Glomerular endothelial cell (primary cell): ENCODE measurements at places on chromosomes 7 and 10.

- peak; percentile 12 for DNase-seq
Observed at GRCh38 chr10:14327527-14327926, 3.2 kb downstream of the FRMD4A start.

DNA sequence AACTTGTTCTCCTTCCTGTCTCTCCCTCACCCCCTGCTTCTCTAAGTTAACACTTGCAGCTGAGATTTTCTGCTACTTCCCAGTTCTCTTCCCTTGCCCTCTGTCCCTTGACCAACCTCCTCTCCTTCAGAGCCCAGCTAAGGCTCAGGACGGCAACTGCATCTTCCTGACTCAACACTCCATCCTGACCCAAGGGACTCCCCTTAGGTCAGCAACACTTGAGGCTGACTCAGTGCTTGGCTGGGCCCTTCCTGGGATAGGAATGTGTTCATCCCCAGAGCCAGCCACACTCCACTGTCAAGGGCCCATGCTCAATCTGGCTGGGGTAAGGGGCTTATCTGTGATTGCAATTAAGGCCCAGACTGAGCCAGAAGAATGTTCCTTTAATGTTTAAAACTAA, 3.4 kb downstream of the CALHM2 start:
- DNase-seq: no peak

DNA sequence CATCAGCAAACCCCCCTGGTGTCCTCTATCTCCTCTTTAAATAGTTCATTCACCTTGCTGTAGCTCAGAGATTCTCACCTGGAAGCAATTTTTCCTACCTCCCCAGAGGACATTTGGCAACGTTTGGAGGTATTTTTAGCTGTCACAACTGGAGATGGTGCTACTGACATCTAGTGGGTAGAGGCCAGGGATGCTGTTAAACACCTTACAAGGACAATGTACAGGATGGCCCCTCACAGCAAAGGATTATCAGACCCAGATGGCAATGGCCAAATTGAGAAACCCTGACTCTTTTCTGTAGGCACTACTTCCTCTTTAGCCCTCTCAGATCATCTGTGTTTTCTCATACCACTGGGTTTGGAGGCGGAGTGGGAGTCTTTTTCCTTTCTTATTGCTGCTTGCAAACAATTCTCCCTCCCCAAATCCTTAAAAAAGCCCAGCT, 13.2 kb upstream of the TRA2A start:
- no peak for DNase-seq

GRCh38 chr10:120459185-120459584, 2.2 kb downstream of the PLPP4 start:
- DNase-seq: no peak

DNA sequence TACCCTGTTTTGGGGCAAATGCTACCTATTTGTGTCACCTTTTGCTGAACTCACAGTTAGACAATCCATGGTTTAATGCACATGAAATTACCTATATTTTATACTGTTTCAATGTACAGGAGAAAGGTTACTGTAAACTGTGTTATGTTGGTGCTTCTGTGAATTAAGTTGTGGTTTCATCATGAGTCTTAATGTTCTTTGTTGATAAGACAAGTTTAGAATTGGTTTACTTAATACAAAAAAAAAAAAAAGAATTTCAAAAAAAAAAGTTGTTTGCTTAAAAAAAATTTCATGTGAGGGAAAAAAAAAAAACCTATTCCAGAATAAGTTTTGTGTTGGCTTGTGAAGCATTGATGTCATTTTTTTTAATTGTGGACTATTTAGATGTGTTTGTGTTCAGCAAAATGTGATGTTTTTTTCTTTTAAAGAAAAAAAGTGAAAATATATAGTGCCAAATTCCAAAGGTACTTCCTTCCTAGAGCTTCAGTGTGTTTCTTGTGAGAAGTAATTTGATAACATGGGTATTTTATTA, 280.3 kb downstream of the USP6NL start:
- no peak for DNase-seq

DNA sequence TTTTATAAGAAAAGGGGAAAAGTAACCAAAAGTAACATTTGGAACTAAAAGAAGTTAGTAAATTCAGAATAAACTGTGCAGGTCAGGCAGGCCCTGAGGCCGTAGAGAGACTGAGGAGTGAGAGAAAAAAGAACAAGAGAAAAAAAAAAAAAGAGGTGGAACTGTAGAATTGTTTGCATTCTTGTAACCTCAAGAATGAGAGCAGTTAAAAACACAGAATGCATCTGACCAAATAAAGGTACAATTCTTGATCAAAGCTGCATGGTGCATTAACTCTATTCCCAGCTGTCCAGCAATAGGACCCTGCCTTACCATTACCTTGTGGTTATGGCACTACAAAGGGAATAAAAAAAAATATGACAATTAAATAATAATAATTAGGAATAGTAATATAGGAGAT, 170.1 kb upstream of the SEMA3A start:
- DNase-seq: no peak

DNA sequence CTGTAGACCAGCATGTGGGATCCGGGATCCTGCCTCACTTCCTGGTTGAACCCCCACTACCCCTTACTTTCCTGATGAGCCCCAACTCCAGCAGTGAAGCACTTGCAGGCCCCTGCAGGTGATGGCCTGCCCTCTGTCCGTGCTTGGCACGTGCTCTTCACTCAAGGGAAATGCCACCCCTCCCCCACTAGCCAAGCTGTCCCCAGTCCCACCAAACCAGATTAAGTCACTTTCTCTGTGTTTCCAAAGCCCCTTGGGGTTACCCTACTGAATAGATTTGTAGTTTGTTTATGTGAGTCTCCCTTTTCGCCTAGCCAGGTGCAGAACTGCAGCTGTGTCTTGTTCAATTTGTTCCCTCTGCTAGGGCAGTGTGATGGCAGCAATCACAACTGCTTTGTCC, 121.7 kb downstream of the WDFY4 start:
- no peak for DNase-seq

GRCh38 chr10:127374901-127375300, 174.2 kb upstream of the NPS start:
- no peak for DNase-seq

DNA sequence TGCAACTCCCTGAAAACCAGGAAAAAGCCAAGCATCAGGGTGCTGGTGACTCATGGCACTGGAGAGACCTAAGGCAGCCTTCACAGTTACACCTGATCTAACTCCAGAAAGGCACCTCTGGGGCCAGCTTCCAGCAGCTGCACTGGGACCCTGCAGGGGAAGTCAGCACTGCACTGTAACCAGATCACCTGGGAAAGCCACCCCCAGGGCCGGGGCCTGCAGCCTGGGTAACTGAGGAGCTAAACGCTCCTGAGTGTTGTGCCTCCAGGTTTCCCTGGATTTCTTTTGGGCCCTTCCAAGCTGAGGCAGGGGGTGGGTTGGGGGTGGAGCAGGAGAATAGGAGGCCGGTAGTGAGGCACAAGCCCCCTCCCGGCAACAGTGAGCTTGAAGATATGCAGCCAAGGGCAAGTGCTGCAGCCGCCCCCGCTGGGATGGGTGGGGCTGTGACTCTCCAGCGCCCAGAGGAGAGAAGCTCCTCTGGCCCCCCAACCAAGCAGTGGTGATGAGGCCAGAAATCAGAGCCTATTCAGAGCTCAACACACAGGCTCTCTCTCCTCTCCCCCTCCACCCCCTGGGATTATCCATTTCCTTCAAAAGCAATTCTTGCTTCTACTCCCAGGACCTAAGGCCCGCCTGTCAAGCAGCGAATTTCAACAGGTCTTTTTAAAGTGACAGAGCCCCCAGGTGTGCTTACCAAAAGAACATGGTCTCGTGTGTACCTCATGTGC, 2.6 kb downstream of the CXCL12 start:
- DNase-seq: no peak

- no peak for DNase-seq
Observed at GRCh38 chr10:123584419-123584775, 81.8 kb upstream of the GPR26 start.

GRCh38 chr10:21517134-21518031, 8.1 kb downstream of the SKIDA1 start:
- no peak for DNase-seq

- DNase-seq: no peak
Observed at GRCh38 chr10:128411643-128412042, 285.4 kb upstream of the MKI67 start.

GRCh38 chr10:72812753-72813430, 80.6 kb upstream of the OIT3 start:
- no peak for DNase-seq

DNA sequence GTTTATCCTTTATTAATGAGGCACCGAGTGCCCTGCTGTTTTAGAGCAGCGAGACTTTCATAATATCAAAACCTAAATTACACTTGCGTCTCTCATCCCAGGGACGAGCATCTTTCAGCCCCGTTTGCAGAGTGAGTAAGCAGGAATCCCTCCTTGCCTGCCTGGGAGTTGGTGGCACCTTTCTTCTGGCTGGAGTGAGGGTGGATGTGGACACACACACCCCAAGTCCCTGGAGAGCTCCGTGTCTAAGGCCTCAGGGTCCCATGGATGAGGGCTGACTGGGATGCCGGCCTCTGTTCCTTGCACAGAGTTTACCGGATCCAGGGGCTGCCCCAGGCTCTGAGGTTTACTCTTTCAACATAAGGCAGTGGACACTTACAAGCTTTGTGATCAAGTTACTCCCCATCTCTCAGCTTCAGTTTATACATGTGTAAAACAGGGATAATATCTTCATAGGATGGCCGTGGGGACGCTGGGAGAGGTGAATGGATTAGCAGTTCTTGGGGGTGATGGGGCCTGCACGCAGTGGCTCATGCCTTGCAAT, 24.5 kb downstream of the POLL start:
- DNase-seq: no peak

GRCh38 chr10:129030996-129031843, 435.8 kb upstream of the MGMT start:
- no peak for DNase-seq

GRCh38 chr10:30192846-30193608, 133.6 kb upstream of the JCAD start:
- DNase-seq: no peak

- DNase-seq: no peak
Observed at GRCh38 chr7:104951546-104951945, 62.5 kb upstream of the KMT2E start.

DNA sequence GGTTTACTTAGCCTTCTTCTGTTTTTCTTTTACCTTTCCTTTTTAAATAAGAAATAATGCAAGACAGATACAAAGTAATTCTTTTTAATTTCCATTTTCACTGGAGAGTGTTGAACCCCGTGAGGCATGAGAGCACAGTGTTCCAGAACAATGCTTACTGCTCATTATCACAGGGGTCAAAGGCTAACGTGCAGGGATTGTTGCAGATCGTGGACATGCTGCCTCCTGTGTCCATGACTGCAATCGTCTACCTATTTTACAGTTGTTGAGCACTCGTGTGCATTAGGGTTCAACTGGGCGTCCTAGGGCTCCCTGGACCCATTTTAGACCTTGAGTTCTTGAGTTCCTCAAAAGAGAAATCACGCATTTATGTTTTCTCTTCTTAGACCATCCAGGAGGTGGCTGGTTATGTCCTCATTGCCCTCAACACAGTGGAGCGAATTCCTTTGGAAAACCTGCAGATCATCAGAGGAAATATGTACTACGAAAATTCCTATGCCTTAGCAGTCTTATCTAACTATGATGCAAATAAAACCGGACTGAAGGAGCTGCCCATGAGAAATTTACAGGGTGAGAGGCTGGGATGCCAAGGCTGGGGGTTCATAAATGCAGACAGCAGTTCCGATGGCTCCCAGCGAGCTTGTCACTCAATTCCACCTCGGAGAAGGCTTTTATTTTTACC, 124.2 kb downstream of the EGFR start:
- no peak for DNase-seq

- DNase-seq: no peak
Observed at GRCh38 chr7:18393465-18394118, 102.0 kb upstream of the HDAC9 start.

GRCh38 chr7:92837000-92837749, 802 bp upstream of the CDK6 start:
- DNase-seq: no peak

GRCh38 chr10:63525021-63525420, 3.8 kb downstream of the REEP3 start:
- DNase-seq: no peak

GRCh38 chr10:47176206-47176902, 123.6 kb upstream of the GDF10 start:
- DNase-seq: no peak

DNA sequence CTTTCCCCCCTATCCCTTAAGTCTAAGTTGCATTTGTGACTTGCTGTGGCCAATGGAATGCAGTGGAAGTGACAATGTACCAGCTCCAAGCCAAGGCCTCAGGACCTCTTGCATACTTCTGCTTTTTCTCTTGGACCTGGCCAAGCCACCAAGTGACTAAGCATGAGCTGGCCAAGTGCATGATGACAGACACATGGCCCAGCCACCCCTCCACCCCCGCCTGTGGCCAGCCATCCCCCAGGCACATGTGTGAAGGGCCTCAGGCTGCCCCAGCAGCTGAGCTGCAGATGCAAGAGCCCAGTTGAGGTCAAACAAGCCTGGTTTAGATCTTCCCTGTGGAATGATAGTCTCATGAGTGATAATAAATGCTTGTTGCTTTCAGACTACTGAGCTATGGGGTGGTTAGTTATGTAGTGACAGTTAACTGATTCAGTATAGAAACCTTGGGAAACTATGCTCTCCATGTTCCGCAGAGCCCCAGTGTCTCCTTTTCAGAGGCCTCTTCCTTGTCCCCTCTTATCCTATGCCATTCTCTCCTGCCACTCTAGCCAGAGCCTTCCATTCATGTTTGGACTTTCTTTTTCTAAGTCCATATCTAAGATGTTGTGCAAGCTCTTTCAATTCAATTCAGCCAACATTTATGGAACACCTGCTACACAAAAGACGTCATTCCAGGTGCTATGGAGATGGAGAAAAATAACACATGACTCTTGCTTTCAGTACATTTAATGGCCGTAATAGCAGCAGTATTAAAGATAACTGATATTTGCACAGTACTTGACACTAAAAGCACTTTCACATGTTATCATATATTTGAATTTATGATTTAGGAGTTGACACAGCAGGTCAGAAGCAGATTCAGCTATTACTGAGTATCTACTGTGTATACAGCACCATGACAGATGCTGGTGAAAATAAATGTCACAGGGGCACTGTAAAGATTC, 55.5 kb upstream of the LOXL4 start:
- DNase-seq: no peak

DNA sequence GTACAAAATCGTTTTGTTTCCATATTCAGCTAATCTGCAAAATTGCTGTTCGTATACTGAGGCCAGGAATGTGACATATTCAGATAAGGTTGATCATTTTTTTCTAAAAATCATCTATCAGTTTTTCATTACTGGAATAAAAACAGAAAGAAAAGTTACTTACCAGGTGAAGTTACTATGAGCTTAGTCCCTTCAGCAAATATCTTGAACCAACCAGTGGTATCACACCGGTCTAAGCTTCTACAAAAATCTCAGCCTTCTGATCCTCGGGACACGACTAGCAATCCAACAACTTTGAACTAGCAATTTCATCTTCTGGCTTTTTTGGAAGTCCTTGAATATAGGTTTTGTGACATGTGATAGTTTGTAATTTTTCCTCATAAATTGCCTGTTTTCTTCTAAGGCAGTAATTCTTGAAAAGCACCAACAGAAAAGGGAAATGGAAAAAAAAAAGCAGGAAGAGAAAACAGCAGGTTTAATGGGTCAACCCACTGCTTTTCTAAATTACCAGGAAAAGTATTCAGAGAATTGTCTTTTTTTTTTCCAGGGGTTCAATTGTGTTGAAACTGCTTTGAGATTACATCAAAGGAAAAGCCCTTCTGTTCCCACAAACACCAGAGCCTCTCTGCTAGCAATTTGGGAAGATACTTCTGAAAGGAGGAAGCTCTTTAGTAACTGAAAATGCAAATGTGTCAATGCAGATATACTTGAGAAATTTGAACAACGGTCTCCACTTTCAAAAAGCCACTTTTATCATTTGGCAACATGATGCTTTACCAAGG, 2.9 kb upstream of the TARP start:
- DNase-seq: no peak
